ENCODE measurements at places on chromosomes 11 and 22.

GRCh38 chr11:116499396-116500003 is 273.3 kb downstream of the BUD13 start:
- DNase-seq: peak; percentile 90
- no peaks in the 10 kb centered on the region for H3K36me3 ChIP-seq
- H3K27me3 ChIP-seq: no peaks in the 10 kb centered on the region
- no peak overlapping the region for H3K27ac ChIP-seq
- H3K4me3 ChIP-seq: no peak overlapping the region
- no peaks in the 10 kb centered on the region for H3K4me1 ChIP-seq

GRCh38 chr11:76640501-76640900 is 30.0 kb downstream of the LRRC32 start:
- no peak overlapping the region for H3K4me3 ChIP-seq
- no peaks in the 10 kb centered on the region for H3K36me3 ChIP-seq
- no peaks in the 10 kb centered on the region for H3K4me1 ChIP-seq
- H3K27me3 ChIP-seq: no peaks in the 10 kb centered on the region
- H3K27ac ChIP-seq: no peak overlapping the region
- no peak for DNase-seq

GRCh38 chr22:47148956-47149728 is 386.7 kb downstream of the TBC1D22A start:
- no peak overlapping the region for H3K27ac ChIP-seq
- H3K4me1 ChIP-seq: peaks cover 2% of the 10 kb centered on the region
- H3K36me3 ChIP-seq: no peaks in the 10 kb centered on the region
- H3K4me3 ChIP-seq: no peak overlapping the region
- no peaks in the 10 kb centered on the region for H3K27me3 ChIP-seq

DNA sequence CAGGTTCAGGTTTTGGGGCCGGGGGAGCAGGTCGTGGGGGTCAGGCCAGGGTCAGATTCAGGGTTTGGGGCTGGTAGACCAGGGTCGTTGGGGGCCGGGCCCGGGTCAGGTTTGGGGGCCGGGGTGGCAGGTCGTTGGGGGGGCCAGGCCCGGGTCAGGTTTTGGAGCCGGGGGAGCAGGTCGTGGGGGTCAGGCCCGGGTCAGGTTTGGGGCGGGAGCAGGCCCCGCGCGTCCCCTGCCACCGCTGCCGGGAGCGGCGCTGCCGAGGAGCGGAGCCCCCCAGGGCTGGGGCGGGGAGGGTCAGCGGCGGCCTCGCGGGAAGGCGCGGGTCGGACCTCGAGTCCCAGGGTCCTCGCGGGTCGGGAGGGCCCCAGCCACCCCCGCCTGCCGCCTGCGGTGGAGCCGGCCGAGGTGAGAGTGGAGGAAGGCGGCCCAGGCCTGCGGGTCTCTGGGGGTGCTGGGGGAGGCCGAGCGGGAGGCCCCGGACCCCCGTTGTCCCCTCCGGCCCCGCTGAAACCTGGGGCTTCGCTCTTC is 535 bp downstream of the TRABD start:
- H3K4me1 ChIP-seq: peaks cover 48% of the 10 kb centered on the region
- no peak for DNase-seq
- no peaks in the 10 kb centered on the region for H3K36me3 ChIP-seq

GRCh38 chr11:82864268-82864667 is 36.0 kb downstream of the PRCP start:
- no peak overlapping the region for H3K27ac ChIP-seq
- H3K4me3 ChIP-seq: no peak overlapping the region
- H3K4me1 ChIP-seq: peaks cover 2% of the 10 kb centered on the region
- no peaks in the 10 kb centered on the region for H3K36me3 ChIP-seq
- DNase-seq: peak; percentile 55

GRCh38 chr11:133325711-133326110 is 206.6 kb downstream of the OPCML start:
- no peak overlapping the region for H3K27ac ChIP-seq
- no peaks in the 10 kb centered on the region for H3K36me3 ChIP-seq
- no peak overlapping the region for H3K4me3 ChIP-seq
- no peaks in the 10 kb centered on the region for H3K27me3 ChIP-seq
- no peaks in the 10 kb centered on the region for H3K4me1 ChIP-seq

GRCh38 chr22:39080052-39080762 is 3.1 kb downstream of the APOBEC3G start:
- no peak overlapping the region for H3K27ac ChIP-seq
- H3K36me3 ChIP-seq: no peaks in the 10 kb centered on the region
- no peak for DNase-seq
- no peak overlapping the region for H3K4me3 ChIP-seq
- no peaks in the 10 kb centered on the region for H3K4me1 ChIP-seq

- H3K36me3 ChIP-seq: no peaks in the 10 kb centered on the region
- H3K4me3 ChIP-seq: no peak overlapping the region
- DNase-seq: no peak
- no peaks in the 10 kb centered on the region for H3K4me1 ChIP-seq
- H3K27ac ChIP-seq: no peak overlapping the region
These were observed 6.1 kb downstream of the SWAP70 start for GRCh38 chr11:9669954-9670353.

DNA sequence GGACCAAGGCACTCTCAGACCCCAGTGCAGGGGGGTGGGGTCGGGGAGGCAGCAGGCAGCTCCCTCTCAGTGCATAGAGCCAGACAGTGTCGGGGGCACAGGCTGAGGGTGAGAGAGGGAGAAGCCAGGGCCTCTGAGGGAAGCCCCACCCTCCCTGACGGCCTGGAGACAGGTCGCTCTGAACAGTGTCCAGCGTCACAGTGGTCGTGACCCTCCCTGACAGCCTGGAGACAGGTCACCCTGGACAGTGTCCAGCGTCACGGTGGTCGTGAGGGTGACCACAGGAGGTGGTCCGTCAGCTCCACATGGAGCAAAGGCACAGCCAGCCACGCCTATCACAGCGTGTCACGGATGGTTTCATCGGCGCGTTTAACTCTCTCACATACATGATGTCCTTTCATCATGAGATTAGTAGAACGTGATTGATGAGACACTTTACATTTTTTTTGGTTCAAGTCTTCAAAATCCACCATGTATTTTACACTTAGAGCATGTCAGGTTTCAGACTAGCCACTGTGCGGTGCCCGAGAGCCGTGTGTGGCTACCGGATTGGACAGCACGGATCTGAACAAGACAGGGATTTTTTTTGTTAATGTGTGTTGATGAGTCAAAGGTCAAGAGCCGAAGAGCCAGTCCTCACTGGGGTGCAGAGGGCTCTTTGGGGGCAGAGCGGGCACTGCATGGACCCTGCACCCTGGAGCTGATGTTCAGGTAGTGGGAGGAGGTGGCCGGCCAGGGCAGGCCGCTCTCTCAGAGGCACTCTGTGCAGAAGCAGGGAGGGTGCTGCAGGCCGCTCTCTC is 23.9 kb upstream of the PANX2 start:
- H3K4me1 ChIP-seq: peaks cover 30% of the 10 kb centered on the region
- H3K27me3 ChIP-seq: no peaks in the 10 kb centered on the region
- H3K36me3 ChIP-seq: no peaks in the 10 kb centered on the region
- DNase-seq: peak; percentile 90

GRCh38 chr11:1194231-1194976 is 28.5 kb upstream of the MUC5B start:
- no peaks in the 10 kb centered on the region for H3K27me3 ChIP-seq
- H3K4me1 ChIP-seq: no peaks in the 10 kb centered on the region
- H3K36me3 ChIP-seq: no peaks in the 10 kb centered on the region
- H3K4me3 ChIP-seq: no peak overlapping the region
- no peak for DNase-seq
- H3K27ac ChIP-seq: no peak overlapping the region

DNA sequence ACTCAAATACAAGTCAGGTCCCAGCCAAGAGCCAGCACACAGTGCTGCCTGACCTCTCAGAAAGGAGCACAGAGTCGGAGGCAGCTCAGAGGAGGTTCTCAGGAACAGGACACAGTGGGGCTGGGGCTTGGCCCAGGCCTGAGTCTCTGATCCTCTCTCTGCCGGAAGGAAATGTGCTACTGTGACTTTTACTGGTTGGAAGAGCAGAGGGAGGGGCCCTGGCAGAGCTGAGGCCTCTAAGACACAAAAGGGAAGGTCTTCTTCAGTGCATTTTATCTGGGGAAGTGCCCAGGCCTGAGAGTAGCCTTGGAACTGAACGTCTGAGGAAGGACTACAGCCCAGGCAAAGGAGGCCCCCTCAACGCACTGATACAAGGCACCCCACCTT is 16.2 kb upstream of the CASTOR1 start:
- no peak overlapping the region for H3K4me3 ChIP-seq
- H3K27me3 ChIP-seq: no peaks in the 10 kb centered on the region

- H3K27me3 ChIP-seq: no peaks in the 10 kb centered on the region
- DNase-seq: no peak
- peak overlapping the region; percentile 51 for H3K27ac ChIP-seq
- H3K4me3 ChIP-seq: no peak overlapping the region
These were observed 22.6 kb downstream of the NEAT1 start for GRCh38 chr11:65445101-65445603.

GRCh38 chr11:126225295-126225665 is 13.7 kb downstream of the FAM118B start:
- no peak overlapping the region for H3K27ac ChIP-seq
- H3K27me3 ChIP-seq: no peaks in the 10 kb centered on the region
- no peak overlapping the region for H3K4me3 ChIP-seq

DNA sequence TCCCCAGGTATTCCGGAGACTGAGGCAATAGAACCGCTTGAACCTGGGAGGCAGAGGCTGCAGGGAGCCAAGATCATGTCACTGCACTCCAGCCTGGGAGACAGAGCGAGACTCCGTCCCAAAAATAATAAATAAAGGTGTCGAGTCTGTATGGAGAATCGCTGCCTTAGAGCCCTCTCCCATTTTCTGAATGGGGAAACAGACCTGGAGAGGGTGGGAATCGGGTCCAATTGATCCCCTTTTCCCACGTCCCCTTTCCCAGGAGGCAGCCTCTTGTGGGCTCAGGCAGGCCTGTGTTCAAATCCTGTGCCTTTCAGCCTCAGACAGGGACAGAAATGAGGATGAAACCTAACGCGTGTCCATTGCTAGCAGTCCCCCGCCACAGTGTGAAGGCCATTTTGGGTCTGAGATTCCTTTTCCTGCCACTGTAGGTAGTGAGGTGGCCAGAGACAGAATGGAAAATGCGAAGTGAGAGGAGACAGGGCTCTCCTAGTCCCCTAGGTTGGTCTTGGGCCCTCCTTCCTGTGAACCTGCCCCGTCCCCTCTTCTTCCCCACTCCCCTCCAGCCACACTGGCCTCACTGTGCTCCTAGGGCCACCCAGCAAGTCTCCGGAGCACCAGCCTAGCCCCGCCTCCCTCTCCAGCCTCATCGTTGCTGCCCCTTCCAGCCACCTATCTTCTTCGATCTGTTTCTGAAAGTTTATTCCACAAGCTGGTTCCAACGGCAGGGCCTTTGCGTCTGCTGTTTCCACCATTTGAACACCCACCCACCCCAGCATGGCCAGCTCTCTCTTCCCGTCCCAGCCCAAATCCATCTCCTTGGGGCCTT is 2.7 kb upstream of the POLDIP3 start:
- H3K27me3 ChIP-seq: no peaks in the 10 kb centered on the region
- no peak for DNase-seq
- H3K4me3 ChIP-seq: no peak overlapping the region
- peaks cover 41% of the 10 kb centered on the region for H3K36me3 ChIP-seq
- H3K4me1 ChIP-seq: peaks cover 2% of the 10 kb centered on the region

All from small intestine (tissue), 16 donors.